ENCODE measurements at places on chromosomes 5 and 9.

DNA sequence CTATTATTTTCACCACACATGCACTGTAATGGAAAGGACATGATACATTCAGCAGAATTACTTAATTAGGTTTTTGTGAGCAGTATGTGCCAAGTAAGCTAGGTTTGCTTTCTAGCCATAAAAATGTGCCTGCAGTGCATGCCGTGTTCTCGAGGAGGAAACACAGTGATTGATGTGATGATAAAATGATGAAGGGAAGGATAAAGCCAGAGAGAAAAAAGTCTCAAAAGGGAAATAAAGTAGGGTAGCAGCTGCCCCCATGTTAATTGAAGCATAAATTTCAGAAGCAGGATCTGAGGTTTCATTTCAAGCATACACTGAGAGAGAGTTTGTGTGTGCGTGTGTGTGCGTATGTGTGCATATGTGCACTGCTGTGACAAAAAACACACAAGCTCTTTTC lies 714.2 kb upstream of the C9orf72 start:
- no peak for DNase-seq

DNA sequence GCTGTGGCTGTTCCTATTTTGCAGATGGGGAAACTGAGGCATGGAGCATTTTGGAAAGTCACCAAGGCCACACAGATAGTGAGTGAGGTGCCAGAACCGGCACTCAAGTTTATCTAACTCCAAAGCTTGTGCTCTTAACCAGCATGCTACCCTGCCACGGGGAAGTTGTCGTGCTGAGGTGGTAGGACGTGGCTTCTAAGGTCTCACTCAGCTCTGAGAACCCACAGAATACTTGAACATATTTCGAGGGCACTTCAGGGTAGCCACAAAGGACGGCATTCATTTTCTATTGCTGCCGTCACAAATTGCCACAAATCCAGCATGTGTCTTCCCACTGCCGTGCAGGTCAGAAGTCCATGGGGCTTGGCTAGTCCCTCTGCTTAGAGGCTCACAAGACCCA lies 116.7 kb downstream of the OLFM1 start:
- no peak for DNase-seq

- DNase-seq = no peak
These were observed 104.1 kb downstream of the STRBP start for GRCh38 chr9:123164285-123164684.

GRCh38 chr9:93080406-93080805 lies 15.6 kb upstream of the CARD19 start:
- DNase-seq = no peak

- no peak for DNase-seq
These were observed 58.3 kb upstream of the ANKRD33B start for GRCh38 chr5:10505517-10506095.

- peak; percentile 70 for DNase-seq
These were observed 541.0 kb downstream of the RAB3C start for GRCh38 chr5:59123595-59124561.

DNA sequence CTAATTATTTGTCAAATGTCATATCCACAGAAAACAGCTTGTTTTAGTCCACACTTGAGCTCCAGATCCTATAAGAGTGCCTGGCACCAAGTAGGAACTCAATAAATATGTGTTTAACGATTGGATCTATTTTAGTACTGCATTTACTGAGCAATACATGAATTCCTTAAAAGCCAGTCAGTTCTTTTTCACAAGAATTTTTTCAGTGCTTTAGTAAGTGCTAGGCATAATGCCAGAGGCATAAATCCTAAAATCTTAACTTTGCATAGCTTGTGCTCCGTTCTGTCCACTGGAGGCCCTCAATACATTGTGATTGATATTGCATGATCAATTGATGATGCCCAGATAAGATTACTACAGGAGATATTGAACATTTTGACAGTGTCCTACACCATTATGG lies 67.3 kb upstream of the PCSK5 start:
- DNase-seq = no peak

GRCh38 chr5:94903726-94904125 lies 285.3 kb downstream of the SLF1 start:
- DNase-seq = no peak

DNA sequence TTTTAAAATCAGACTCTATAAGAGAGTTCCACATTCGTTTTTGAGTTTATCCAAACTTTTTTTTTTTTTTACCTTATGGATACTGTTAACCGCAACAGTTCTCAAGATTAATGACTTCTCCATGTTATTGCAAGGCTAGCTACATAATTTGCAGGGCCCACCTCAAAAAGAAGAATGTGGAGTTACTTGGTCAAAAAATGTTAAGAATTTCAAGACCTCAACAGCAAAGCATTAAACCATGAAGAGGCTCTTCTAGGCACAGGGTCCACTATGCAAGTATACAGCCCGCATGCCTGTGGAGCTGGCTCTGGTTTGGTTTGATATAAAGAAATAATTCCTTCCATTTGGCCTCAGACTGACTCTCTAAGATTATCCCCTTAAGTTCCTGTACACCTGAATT lies 133.3 kb upstream of the TLX3 start:
- no peak for DNase-seq

DNA sequence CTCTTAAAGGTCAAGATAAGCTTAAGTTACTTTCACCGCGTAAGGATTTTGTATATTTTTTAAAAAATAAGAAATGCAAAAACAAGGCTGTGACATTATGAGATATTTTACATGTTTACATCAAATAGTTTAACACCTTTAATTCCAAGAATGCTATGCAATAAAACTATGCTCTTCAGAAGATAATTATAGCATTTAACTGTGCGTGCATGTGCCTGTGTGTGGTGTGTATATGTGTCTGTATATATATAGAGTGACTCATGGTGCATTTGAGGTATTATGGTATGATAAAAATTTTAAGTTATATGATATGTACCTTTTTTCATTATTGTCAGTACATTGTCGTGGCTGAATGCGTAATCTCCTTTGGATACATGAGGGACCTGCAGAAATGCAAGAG lies 539.3 kb downstream of the PDE4D start:
- no peak for DNase-seq

GRCh38 chr5:30325795-30326194 lies 867.7 kb upstream of the CDH6 start:
- no peak for DNase-seq

- no peak for DNase-seq
These were observed 115.2 kb downstream of the SVEP1 start for GRCh38 chr9:110464321-110464720.

DNA sequence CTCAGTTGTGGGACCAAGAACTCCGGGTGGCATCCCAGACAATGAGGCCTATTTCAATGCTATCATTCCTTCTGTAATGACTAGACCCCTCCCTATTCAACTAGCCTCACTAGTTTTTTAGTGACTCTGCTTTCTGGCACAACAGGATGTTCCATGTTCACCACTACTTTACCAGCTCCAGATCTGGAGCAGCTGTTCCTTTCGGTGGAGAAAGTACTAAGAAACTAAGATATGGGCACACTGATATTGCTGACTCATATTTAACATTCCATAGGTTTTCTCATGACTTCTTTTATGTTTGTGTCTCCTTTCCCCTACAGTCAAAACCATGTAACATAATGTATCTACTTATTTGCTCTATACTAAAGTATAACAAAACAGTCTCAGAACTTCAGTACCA lies 24.1 kb downstream of the IL33 start:
- peak; percentile 44 for DNase-seq

- DNase-seq = no peak
These were observed 71.7 kb downstream of the PCSK5 start for GRCh38 chr9:75962013-75962661.

GRCh38 chr9:120966013-120966369 lies 39.4 kb upstream of the TRAF1 start:
- DNase-seq = no peak

- no peak for DNase-seq
These were observed 96.5 kb upstream of the SMARCA2 start for GRCh38 chr9:1918622-1919021.

GRCh38 chr5:122967625-122968024 lies 68.9 kb downstream of the PPIC start:
- DNase-seq = no peak

DNA sequence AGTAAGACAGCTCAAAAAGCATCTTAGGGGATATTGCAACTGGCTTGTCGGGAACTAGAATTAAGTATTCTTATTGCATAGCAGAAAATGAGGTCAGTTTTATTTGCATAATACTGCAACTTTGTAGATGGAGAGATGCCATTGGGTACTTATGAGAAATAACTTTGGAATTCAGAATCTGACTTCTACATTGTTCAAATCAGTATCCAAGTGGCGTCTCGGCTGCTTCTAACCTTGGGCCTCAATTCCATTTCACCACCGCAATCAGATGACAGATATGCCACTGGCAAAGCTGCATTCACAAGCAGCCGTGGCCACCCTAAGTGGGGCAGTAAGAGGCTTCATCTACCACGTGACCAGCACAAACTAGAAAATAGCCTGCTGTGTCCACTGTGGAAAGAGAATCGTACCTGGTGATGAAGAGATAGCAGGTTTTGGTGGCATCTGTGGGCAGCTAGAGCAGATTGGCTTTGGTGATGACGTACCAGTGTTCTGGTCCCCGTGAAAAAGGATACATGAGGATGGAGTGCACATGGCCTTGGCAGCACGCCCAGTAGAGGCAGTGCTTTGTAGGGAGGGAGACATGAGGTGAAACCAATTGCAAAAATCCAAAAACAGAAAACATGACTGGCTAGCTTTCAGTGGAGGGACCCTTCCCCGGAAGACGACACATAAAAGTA lies 116.6 kb downstream of the KLHL3 start:
- DNase-seq = peak; percentile 75

DNA sequence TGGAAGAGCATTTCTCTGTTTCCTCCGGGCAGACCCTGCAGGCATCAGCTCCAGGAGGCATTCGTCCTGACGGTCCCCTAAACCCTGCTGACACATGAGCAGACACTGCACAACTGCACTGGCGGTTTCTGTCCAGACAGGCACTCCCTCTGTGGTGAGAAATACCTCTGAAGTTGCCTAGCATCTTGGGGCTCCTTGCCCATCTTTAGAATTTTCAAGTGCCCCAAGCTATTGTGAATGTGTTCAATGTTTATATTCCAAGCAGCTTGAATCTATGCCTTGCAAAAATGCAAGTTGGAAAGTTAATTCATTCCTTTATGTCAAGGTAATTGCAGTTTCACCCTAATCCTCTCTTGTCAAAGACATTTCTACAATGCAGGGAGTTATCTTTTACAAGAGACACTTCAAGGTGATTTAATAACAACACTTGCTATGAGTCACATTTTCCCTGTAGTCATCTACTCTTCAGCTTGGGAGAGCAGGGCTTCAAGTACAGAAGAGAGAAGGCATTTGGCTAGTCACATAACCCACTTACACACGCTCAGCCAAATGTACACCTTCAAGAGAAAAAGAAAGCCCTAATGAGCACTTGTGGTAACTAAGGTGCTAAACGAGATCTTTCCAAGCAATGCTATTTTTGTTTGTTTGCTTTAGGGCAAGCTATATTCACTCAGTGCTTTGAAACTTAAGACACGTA lies 302.5 kb downstream of the MLLT3 start:
- DNase-seq = peak; percentile 65

DNA sequence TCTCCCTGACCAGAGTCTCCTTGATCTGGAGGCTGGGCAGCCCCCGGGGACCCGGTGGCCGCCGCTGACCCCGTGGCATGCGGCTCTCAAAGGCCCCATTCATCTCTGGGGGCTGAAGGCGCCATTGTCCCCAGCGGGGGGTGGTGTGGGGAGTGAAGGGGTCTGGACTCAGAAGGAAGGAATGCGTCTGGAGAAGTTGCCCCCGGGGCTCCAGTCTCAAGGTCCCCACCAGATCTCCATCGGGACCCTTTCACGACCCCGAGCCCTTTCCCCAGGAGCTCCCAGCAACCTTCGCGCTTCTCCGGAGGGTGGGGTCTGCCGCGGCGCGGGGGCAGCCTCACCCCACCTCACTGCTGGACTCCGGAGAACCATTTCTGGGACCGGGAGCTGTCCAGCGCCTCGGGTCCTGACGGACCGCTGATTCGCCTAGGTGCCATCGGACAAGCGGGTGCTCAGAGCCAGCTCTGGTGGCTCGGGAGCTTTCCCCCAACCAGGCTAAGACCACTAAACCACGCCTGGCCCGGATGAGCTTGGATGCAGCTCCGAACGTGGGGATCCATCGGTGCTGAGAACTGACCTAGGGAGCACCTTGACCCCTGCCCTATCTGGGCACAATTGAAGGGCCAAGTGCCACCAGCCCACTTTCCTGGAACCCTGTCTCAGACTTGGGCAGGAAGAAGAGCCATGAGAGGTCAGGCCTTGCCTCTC lies 5.1 kb upstream of the PCDH1 start:
- DNase-seq = peak; percentile 23

DNA sequence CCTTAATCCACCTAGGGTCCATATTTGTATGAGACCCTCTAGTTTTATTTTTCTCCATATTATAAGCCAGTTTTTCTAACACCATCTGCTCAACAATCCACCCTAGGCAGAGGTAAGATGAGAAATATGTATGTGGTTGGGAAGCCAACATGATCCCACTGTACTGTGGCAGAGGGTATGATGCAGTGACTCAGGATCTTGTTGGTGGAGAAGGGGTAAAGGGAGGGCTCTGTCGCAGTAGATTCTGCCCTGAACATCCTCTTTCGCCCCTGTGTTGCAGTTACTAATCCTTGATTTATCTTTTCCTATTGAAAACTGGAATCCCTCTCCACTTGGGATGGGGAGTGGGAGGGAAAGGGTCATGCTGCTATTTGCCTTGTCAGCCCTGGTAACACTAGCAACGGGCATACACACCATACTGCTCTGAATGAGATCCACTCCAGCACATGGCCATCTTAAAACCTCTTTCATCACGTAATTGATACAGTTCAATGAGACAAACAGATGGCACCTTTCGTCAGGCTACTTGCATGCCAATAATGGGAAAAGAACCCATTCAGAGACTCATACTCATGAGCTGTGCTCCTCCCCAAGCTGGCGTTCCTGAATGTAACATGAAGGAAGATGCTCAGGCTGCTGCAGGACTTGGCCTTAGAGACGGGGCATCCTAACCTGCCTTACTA lies 63.0 kb downstream of the ADAMTS12 start:
- no peak for DNase-seq

GRCh38 chr9:68482548-68482947 lies 58.1 kb downstream of the TMEM252 start:
- DNase-seq = no peak

DNA sequence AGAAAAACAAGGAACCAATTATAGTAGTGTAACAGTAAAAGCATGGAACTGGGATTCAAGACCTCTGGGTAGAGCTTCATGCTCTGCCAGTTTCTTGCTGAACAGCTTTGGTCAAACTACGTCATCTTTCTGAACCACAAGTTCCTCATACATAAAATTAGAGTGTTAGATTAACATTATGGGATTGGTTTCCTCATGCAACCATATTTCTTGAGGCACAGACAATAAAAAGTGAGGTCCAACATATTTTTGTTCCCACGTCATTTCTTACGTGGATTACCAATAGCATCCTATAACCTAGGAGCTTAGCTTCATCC lies 354.8 kb downstream of the TMEM232 start:
- DNase-seq = no peak

GRCh38 chr9:106697750-106698502 lies 165.0 kb upstream of the ZNF462 start:
- peak; percentile 71 for DNase-seq

Measured in fibroblast of villous mesenchyme (primary cell).